ENCODE measurements at places on chromosomes 4 and X.
A peak's percentile ranks its signal among the peaks of the same experiment; 100 is the strongest.

- H3K27me3 ChIP-seq, result no peaks in the 10 kb centered on the region
- peak overlapping the region; percentile 55 for H3K27ac ChIP-seq
- no peak overlapping the region for H3K4me3 ChIP-seq
- DNase-seq, result no peak
- H3K36me3 ChIP-seq, result peaks cover 5% of the 10 kb centered on the region
Measured at GRCh38 chr4:7828011-7828720, 111.5 kb downstream of the AFAP1 start.

GRCh38 chr4:76429636-76430035 is 5.4 kb upstream of the SHROOM3 start:
- no peaks in the 10 kb centered on the region for H3K36me3 ChIP-seq
- H3K27me3 ChIP-seq, result no peaks in the 10 kb centered on the region
- H3K27ac ChIP-seq, result no peak overlapping the region

DNA sequence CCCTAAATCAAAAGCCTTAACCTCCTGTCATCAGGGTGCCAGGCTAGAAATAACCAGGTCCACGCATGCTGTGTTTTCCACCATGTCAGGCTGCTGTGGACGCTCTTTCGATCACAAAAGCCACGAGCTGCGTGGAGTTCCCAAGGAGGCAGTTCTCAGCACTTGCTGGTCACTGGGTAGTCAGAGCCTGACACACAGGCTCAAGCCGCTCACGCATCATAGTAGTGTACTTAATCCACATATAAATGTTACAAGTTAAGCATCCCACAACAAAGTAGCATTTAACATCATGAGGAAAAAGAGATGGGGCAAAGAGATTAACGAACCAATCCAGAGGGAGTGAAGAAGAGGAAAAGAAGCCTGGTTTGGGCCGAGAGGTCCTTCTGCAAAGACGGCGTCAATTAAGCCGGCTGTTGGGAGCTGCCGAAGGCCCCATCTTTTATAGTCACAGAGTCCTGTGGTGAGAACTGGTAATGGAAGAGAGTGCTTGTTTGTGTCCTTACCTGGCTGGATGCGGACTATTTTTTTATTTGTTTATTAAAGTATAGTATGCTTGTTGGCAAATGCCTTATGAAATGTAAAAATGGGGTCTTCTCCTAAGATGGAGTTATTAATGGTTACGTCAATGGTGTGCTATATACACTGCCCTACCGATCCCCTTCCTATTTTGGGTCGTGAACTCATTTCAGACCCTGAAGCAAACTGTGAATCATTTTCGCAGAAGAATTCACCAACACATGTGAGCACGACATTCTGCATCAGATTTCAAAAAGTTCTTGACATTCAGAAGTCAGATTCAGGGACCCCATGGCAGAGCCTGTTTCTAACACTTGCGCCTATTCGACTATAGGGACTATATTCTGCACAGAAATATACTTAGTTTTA is 675 bp downstream of the PRIMPOL start:
- peak overlapping the region; percentile 71 for H3K4me3 ChIP-seq
- no peak for DNase-seq
- peaks cover 5% of the 10 kb centered on the region for H3K36me3 ChIP-seq
- H3K27me3 ChIP-seq, result no peaks in the 10 kb centered on the region
- H3K4me1 ChIP-seq, result peaks cover 11% of the 10 kb centered on the region
- H3K27ac ChIP-seq, result peak overlapping the region; percentile 91

- DNase-seq, result no peak
- H3K27ac ChIP-seq, result no peak overlapping the region
- H3K36me3 ChIP-seq, result no peaks in the 10 kb centered on the region
- H3K4me3 ChIP-seq, result no peak overlapping the region
- no peaks in the 10 kb centered on the region for H3K27me3 ChIP-seq
Measured at GRCh38 chr4:76488888-76489685, 54.1 kb downstream of the SHROOM3 start.

DNA sequence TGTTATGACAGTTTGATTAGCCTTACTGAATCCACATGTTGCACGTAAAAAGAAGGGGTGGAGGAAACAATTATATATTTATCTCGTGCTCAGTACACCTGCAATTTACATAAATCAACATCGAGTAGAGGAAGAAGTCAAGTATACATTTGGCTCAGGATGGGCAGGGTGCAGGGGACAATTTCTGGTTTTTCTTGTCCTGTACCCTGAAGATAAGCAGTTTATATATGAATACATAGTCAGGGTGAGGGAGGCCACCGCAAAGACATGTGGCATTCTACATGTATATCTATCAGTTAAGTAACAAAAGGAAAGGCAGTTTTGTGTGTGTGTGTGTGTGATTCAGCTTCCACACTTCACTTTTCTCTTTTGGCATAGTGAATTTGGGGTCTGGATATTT is 11.1 kb upstream of the EREG start:
- no peak overlapping the region for H3K27ac ChIP-seq
- no peak overlapping the region for H3K4me3 ChIP-seq
- DNase-seq, result no peak
- no peaks in the 10 kb centered on the region for H3K27me3 ChIP-seq

GRCh38 chr4:169682372-169683047 is 62.1 kb downstream of the CLCN3 start:
- DNase-seq, result no peak
- no peak overlapping the region for H3K27ac ChIP-seq
- no peaks in the 10 kb centered on the region for H3K36me3 ChIP-seq

Measured in keratinocyte (primary cell).